Chondrocyte (in vitro differentiated cells): ENCODE measurements at places on chromosomes 5 and 9.

DNA sequence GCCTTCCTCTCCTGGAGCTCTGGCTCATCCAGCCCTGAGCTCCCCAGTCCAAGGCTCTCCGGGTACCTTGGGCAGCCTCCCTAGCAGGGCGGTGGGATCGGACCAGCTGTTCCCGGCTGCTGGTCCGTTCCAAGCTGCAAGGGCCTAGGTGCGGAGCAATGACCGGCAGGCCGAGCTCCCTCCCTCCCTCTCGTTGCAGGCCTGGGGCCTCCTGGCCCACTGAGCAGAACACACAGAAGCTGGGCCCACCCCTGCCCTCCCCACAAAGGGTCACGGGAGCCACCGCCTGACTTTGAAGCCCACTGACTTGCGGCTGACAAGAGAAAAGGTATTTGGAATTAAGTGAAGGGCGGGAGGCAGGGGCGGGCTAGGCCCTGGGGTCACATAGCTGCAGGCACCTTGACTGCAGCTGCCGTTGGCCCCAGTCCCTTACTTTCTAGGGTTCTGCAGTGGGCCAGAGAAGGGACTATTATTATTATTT is 104.7 kb upstream of the IER5L start:
- DNase-seq = peak; percentile 81

DNA sequence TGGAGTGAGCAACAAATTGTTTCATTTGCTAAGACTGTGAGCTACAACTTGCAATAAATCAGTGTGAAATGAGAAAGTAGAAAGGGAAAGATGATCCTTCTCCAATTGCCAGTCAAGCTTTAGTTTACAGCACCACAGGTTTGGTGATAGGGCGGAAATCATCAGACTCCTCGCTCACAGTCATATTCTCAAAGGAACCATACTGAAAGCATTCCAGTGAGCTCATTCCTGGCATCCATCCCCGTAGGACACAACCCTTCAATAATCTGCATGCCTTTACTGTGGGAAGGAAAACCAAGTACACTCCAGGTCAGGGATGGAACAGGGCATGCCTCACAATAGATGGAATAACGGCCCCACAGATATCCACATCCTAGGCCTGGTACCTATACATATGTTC is 80.7 kb downstream of the FSTL4 start:
- DNase-seq = no peak

GRCh38 chr9:16247188-16247875 is 623.1 kb downstream of the BNC2 start:
- no peak for DNase-seq

- DNase-seq = no peak
Observed at GRCh38 chr9:12774861-12775678, at the start of gene LURAP1L. Gene LURAP1L, plus strand, starts transcription at chr9:12775020. Its CDS starts 696 bp downstream, at chr9:12775716.

GRCh38 chr5:78747055-78747454 is 98.5 kb upstream of the LHFPL2 start:
- no peak for DNase-seq

DNA sequence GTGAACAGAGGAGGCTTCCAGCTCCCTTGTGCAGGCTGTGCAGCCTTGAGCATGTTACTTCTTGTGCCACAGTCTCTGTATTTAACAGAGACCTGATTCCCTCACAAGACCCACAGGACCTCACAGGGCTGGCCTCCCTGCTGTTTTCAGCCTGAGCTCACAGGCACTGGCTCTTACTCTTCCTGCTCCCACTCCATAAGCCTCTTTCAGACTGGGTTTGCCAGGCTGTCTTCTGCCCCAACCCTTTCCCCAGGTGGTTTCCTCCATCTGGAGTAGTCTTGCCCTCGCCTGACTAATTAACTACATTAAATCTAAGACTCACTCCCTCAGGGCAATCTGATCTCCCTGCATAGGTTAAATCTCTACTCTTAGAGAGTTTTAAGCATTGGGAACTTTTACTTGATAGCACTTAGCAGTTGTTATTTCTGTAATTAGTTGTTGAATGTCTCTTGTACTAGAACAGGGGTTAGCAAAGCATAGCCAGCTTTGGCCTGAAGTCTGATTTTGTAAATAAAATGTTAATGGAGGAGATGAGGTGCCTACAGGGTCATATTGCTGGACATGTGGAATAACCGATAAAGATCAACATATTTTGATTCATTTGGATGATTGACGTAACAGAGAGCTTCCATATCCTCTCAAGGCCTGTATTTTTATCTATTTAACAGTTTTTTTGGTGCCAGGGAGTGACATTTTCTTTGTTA is 28.6 kb upstream of the SPATA31E1 start:
- DNase-seq = no peak

- DNase-seq = no peak
Observed at GRCh38 chr5:171654881-171655280, 130.7 kb upstream of the SMIM23 start.

- no peak for DNase-seq
Observed at GRCh38 chr5:157603333-157604190, 28.0 kb upstream of the ADAM19 start.

DNA sequence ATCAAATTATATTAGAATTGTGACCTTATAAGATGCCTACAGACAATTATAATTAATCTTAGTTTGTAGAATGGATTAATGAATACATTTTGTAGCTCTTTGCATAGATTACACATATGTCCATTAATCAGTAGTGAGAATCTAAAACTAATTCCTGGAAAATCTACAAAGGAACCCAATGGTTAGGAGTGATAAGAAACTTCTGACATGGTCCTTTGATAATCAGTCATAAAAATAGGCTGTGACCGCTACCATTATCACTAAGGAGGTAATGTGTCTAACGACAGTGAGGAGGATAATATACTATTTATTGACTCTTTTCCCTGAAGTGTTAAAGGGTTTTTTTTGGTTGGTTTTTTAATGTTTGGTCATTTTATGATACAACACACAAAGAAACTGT is 46.6 kb downstream of the BNC2 start:
- DNase-seq = no peak

DNA sequence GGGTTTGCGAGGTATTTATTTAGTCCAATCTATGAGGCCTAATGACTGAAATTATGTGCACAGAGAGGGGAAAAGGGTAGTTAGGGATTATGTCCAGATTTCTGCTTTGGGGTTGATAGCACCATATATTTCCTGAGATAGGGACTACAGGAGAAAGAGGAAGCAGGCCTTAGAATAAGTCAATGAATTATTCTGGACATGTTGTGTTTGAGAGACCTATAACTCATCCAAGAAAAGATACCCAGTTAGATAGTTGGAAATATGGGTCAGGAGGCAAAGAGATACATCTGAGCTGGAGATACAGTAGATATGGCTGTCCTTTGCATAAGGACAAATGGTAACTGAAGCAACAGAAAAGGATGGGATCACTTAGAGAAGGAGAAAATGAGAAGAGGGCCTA is 53.1 kb downstream of the NR3C1 start:
- no peak for DNase-seq

DNA sequence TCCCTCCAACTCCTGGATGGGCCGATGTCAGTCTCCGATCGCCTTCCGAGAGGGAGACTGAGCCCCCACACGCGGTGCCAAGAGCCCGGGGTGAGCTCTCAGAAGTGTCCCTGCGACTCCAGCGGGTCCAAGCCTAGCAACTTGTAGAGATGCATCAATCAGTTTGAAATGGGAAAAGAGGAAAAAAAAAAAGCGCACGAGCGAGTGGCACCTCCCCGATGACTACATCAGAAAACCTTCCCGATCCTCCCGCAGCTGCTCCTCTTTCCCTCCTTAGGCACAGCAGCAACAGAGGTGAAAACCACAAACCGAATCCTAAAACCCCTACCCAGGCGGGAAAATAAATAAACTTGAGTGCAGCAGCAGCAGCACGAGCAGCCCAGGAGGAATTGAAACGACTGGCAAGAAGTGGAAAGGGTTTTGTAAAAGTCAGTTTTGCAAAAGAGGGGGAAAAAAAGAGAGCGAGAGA is 1.0 kb upstream of the EFNA5 start:
- DNase-seq = no peak

DNA sequence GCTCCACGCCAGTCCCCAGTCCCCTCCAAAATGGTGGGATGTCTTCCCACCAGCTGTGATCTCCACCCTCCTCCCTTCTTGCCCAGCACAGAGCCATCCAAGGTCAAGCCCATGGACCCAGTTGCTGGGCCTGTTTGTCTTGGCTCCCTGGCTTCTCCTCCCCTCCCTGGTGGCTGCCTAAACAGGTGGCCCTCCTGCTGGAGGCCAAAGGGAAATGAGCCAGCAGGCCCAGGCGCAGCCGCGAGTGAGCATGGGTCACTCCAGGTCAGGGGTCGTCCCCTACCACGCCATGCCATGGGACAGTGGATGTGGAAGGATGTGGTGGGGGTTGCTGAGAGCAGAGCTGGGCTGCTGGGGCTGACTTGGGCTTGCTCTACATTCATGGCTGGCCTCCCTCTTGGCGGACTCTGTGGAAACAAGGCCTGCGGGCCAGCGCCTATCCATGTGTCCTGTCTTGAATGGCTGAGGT is 33.6 kb downstream of the COL15A1 start:
- no peak for DNase-seq

DNA sequence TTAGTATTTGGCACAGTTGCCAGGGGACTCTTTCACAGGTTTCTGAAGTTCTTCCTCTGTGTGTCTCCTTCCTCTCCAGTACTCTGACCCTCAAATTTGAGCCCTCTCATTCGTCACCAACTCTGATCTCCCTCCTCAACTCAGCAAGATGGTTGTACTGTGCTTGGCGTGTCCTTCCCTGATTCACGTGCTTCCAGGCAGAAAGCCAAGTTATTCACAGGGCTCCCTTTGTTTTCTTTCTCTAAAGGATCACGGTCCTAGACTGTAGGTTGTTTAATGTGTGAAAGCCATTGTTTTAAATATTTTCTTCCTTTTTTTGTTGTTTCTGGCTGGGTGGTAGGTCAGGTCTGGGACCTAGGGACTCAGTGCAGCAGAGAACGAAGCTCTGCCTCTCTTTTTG is 142.9 kb downstream of the DMAC1 start:
- no peak for DNase-seq

- DNase-seq = no peak
Observed at GRCh38 chr9:6758498-6759184, 868 bp downstream of the KDM4C start.

DNA sequence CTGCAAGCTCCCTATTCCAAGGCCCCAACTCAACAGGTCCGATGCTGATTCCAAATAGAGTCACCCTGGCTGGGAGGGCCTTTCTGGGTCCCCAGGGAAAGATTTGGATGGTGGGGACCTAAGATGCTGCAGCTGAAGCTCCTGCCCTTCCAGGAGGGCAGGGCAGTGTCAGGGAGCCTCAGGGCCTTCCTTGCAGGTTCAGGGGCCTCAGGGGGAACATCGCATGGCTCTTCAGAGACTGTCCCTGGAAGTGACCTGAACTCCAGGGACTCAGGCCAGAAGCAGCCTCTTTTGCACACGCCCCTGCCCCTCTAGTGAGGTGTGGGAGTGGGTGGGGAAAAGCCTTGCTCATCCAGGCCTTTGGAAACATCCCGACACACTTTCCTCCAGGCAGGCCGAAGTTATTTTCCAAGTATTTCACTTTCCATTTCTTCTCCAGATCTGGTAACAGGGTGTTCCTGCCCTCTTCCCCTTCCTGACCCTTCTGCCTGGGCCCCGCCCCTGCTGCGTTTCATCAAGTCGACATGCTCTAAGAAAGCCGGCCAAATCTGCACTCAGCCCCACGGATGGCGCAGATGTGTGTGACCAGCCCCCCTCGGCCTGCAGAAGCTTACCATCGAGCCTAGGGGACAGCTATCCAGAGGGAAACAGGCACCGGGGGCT is 159.5 kb downstream of the FGF18 start:
- no peak for DNase-seq

- peak; percentile 52 for DNase-seq
Observed at GRCh38 chr5:105392122-105392709, 1829.6 kb upstream of the NUDT12 start.

GRCh38 chr9:75539523-75539922 is 350.9 kb upstream of the PCSK5 start:
- DNase-seq = no peak

DNA sequence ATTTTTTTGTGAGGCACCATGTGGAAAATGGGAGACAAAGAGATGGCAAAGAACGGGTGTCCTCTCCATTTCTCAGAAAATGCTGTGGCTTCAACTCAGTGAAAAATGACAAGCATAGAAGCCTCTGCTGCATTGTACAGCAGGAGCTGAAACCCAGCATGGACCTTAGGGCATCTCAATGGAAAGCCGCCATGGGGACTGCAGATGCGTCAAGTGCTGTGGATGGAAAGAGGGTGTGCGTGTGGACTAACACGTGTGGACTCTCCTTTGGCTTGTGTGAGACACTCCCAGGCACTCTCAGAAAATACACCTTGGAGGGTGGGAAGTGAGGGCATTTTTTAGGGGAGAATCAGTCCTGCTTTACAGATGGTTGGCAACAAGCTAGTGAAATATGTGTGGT is 2.2 kb upstream of the GLRX start:
- no peak for DNase-seq

DNA sequence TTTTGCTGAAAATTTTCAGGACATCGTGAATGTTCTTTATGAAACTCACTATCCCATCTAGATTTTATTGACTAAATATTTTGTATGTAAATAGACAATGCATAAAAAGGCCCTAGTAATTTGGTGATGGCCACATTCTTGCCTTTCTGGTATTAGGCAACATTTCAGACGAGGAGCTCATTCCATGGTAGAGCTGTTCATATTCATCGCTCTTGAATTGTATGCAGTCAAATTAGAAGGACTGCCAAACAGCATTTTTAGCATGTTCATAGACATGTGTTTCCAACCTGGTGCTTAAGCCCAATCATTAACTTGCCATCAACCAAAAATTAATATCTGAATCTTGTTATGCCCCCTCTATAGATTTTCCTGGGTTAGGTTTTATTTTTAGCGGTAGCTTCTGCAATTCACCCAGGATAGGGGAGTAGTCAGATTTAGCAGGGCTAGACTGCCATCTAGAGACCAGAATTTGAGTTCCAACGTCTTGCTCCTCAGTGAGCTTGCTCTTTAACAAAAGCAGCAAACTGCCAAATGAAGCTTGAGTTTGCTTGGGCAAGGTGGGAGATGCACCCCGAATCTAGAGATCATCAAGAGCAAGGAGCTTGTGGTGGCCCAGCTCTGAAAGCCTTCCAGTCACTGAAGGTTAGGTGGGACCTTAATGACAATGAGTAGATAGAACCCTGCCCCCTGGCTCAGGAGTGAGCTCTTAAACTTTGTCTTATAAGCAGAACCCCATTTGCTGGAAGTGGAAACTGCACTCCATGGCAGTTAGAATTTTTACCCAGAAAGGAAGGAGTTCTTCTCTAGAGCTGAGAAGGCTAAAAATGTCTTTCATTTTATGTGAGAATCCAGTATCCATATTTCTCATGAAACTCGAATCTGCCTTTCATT is 456.2 kb downstream of the RASEF start:
- no peak for DNase-seq
